ENCODE measurements at places on chromosomes 3 and 15. TPM values are rescaled to one million over a fixed set of nuclear protein-coding genes. Genes with fewer than 3 reads are reported as not detected.

Gene SERPINI2
- not detected for total RNA-seq

Gene PPIP5K1
- total RNA-seq: 11.9 TPM

Gene ANXA2
- total RNA-seq: 88.4 TPM

Gene PDCD6IP
- total RNA-seq: 44.8 TPM

Gene TIGIT
- total RNA-seq: 0.92 TPM

Gene KLHL6
- 3.8 TPM for total RNA-seq

Gene HTR3E
- not detected for total RNA-seq

Gene CXCR6
- 0.75 TPM for total RNA-seq

Gene CKMT1B
- total RNA-seq: not detected

Gene COPS2
- total RNA-seq: 27.7 TPM

Gene SH2D7
- total RNA-seq: not detected

DNA sequence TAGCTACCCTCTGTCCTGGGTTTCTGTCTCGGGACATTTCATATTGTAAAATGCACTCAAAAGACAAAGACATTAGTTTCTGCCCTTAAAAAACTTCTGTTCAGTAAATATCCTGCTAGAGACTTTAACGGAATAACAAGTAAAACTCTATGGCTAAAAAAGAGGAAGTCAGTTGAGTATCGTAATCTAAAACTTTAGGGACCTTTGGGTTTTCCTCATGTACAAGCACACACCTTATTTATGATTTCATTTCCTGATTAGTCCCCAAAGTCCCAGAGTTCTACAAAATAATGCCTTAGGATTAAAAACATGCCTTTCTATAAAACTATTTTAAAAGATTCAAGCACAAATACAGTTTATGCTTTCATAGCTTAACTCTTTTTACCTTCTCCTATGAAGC, 585.9 kb downstream of the UNC13C start:
- H3K4me1 ChIP-seq: no peaks in the 10 kb centered on the region
- no peak for DNase-seq
- H3K27ac ChIP-seq: no peak overlapping the region
- no peak overlapping the region for H3K4me3 ChIP-seq

DNA sequence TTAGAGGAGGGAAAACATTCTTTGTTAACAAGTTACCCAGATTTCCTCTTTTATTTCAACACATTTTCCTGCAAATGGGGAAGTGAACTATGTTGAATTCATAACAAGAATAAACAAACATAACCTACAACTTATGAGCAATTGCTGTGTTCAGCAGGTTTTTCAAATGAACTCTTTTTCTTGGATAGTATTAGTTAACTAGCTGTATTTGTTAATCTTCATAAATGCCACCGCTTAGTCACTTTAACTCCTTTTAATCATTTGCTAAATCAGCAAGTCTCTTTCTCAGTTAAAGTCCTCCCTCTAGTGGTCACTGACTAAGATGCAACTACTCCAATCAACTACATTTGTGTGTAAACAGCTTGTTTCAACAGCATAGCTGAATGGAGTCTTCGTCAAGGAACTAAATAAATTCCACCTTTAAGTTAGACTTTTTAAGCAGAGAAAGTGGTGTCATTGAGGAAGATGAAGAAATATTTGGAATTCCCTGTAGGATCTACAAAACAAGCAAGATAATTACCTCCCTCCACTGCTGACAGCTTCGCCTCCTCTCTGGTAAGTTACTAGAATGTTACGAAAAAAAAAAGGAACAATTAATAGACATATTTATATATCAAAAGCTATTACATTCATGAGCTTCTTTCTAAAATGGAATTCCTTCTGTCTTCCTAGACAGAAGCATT, 1122.0 kb downstream of the ROBO1 start:
- no peaks in the 10 kb centered on the region for H3K4me1 ChIP-seq
- H3K27me3 ChIP-seq: no peaks in the 10 kb centered on the region
- no peak overlapping the region for H3K4me3 ChIP-seq
- no peak for DNase-seq

DNA sequence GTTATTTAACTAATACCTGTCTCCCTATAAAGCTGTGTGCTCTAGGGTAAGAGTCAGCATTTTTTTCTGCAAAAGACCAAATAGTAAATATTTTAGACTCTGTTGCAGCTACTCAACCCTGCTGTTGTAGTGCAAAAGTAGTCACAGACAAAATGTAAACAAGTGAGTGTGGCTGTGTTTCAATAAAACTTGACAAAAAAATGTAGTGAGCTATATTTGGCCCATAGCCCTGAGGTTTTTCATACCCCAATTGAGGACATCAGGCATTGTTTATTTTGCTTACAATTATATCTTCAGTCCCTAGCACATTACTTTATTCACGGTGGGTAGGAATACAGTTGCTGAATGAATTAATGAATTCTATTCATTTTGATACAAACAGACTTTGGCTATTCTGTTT, 58.7 kb upstream of the TBC1D5 start:
- DNase-seq: no peak
- no peak overlapping the region for H3K4me3 ChIP-seq

DNA sequence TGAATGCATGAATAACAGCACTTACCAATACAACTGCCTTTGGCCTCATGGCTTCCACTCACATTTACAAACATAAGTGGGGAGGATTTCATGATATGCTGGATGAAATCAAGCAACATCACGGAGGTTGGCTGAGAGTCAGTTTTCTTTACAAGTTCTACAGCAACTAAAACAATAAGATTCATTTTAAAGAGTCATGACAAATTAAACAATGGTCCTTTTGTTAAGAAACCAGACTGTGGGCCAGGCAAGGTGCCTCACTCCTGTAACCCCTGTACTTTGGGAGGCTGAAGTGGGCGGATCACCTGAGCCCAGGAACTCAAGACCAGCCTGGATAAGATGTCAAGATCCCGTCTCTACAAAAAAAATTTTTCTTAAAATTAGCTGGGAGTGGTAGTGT, 12.4 kb downstream of the ATR start:
- H3K4me1 ChIP-seq: no peaks in the 10 kb centered on the region
- no peaks in the 10 kb centered on the region for H3K27me3 ChIP-seq
- no peak overlapping the region for H3K27ac ChIP-seq
- H3K4me3 ChIP-seq: no peak overlapping the region

DNA sequence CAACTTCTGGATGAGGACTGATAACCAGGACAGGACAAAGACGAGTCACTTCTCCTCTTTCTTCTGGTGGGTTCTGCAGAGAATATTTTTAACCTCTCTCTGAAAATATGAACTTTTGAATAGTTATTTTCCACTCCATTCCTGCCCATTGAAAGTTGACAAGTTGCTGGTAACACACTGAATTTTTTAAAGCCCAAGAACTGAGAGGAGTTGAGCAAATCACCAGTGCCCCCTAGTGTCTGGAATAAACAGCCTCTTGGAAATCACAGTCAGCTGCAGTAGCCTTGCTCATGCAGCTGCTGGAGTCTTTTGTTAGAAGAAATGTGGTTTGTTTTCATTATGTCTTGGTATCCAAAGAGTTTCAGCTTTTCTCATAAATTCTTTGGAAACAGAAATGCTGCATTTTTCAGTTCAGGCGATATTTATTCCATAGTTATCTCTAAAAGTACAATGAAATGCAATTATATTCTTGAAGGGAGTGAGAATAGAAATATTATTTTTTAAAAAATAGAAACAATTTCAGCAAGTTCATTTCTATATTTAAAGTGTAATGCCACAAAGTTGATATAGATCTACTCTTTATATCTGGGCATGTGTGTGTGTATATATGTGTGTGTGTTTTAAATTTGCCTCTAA, 741.0 kb upstream of the CBLB start:
- H3K27me3 ChIP-seq: no peaks in the 10 kb centered on the region
- H3K4me3 ChIP-seq: no peak overlapping the region
- no peaks in the 10 kb centered on the region for H3K4me1 ChIP-seq
- H3K36me3 ChIP-seq: no peaks in the 10 kb centered on the region
- H3K27ac ChIP-seq: no peak overlapping the region

GRCh38 chr3:112514527-112515128, 15.4 kb upstream of the BTLA start:
- H3K36me3 ChIP-seq: no peaks in the 10 kb centered on the region
- no peak for DNase-seq
- H3K27ac ChIP-seq: no peak overlapping the region
- no peaks in the 10 kb centered on the region for H3K27me3 ChIP-seq

DNA sequence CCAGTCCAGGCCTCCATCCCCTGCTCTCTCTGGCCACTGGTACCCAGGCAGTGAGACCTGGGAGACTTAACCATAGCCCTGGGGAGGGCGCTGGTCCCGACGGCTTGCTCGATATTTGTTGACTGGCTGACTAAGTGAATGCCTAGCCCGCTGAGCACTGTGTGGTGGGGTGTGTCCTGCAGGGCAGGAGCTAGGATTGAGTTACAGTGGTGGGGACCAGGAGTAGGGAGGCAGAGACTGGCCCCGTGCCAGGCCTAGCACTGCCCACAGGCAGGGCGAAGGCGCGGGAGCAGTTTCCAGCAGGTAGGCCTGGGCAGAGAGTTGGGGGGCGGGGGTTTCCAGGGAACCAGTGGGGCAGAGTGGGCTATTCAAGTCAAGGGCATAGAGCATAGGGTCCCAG, at the start of gene VILL:
VILL (plus strand) TSS at position 260 of the 400 bp plus-strand sequence. CDS start 2,887 bp downstream, outside the sequence.
- H3K27me3 ChIP-seq: no peaks in the 10 kb centered on the region
- H3K4me1 ChIP-seq: no peaks in the 10 kb centered on the region
- H3K27ac ChIP-seq: no peak within 1 kb of the TSS
- DNase-seq: no peak

DNA sequence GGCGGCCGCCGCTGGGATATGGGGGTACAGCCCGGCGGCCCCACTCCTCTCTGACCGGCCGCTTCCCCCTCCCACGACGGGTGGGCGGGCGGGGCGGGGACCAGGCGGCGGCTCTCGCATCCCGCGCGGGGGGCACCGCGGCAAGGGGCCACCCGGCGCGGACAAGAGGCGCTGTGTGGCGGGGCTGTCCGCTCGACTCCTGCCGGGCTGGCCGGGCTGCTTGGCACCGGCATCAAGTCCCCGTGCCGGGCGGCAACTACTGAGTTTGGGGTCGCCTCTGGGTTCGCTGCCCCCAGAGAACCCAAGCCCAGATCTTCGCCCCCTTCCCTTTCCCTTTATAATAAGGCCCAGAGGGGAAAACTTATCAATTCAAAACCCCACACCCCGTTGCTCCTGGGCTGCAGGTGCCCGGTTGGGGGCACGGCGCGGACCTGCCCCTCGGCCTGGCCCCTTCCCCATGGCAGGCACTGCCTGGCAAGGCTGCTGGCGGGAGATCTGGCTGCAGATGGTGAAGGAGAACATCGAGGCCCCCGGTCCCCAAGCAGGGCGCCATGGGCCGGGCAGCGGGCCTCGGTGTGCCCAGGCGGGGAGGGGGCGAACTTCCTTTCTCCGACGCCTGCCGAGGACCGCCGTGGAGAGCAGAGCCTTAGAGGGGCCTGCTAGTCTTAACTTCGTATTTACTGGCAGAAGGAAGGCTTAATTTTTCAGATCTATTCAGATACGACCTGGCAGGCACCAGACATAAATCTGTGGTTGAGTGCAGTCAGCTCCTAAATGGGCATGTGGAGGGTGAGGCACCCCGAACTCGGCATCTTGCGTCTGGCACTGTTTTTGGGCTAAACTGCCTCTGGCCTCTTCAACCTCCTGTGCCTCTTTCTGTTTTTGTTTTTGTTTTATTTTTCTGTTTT, 911 bp downstream of the APBA2 start:
- no peaks in the 10 kb centered on the region for H3K36me3 ChIP-seq
- no peaks in the 10 kb centered on the region for H3K27me3 ChIP-seq
- H3K4me3 ChIP-seq: peak overlapping the region; percentile 55
- DNase-seq: no peak

DNA sequence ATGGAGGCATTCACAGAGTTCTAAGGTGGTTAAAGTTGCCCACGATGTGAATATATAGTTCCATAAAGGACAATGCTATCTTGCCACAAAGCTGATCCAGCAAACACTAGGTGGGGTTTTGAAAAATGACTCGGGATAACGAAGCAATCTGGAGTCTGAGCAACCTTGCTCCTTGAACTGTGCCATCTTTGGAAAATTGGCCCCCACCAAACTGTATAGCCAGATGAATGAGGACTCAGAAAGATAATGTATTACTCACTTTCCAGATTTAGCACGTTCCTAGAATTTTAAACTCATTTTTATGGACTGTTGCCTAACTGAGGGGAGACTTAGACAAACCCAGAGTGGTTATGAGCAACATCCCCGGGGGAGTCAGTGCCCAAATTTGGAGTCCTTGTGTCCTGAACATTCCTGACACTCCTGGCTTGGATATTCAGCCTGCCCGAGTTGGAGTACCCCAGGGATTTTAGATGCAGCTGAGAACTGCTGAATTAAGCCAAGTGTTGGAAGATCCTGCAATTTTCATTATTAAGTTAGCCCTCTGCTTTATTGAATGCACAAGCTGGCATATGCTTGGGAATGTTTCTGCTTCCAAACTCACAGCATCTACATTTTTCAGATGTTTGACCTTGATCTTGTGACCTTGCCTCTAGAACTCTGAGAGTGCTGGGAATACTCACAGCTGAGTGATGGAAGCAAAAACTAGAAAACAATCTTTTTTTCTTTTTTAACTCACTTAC, 8.8 kb upstream of the MAGI1 start:
- H3K4me1 ChIP-seq: no peaks in the 10 kb centered on the region
- no peak overlapping the region for H3K27ac ChIP-seq
- H3K4me3 ChIP-seq: no peak overlapping the region
- no peaks in the 10 kb centered on the region for H3K36me3 ChIP-seq
- no peaks in the 10 kb centered on the region for H3K27me3 ChIP-seq
- no peak for DNase-seq

DNA sequence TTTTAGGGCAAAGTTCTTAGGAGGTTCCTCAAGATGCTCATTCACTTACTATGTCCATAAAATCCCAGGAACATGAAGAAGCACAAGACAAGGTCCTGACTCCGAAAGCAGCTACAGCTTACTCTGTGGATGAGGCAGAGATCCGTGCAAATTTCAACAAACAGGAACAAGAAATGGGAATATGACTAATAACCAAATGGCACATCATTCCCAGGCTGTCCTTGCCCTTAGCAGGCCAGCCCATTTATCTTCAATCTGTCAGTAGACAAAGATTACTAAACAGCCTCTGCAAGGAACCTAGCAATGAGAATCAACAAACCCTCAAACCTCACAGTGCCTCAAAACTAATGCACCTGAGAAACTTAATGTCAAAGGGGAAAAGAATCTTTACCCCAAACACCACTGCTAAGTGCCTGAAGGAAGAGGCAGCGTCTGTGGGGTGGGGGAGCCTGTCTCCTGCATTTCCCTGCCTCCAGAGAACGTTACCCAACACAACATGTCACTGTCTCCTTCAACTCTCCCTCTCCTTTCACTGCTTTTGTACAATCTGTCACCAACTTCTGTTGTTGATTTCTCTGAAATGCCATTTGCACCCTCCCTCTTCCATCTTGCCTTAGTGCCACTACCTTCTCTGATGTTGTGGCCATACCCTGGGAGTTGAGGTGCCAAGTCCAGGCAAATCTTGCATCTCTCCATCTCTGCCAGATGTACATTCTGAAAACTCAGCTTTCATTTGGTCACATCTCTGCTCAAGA, 4.8 kb downstream of the TNFAIP8L3 start:
- no peaks in the 10 kb centered on the region for H3K4me1 ChIP-seq
- no peaks in the 10 kb centered on the region for H3K27me3 ChIP-seq
- H3K27ac ChIP-seq: no peak overlapping the region
- no peak for DNase-seq
- H3K4me3 ChIP-seq: no peak overlapping the region
